ENCODE measurements at places on chromosomes 6 and 20. TPM values are rescaled to one million over a fixed set of nuclear protein-coding genes. Genes with fewer than 3 reads are reported as not detected.

The EYA4 gene
- not detected for total RNA-seq

The CLVS2 gene
- total RNA-seq, result under 0.01 TPM

The CRISP2 gene
- total RNA-seq, result not detected

The RHAG gene
- not detected for total RNA-seq

The BMP2 gene
- 0.73 TPM for total RNA-seq

The TMEM217 gene
- total RNA-seq, result 1.6 TPM
